ENCODE measurements at places on chromosomes 6 and 20. TPM values are rescaled to one million over a fixed set of nuclear protein-coding genes. Genes with fewer than 3 reads are reported as not detected.

ZC3H12D gene
- 37.4 TPM for total RNA-seq

NR2E1 gene
- not detected for total RNA-seq

PRICKLE4 gene
- total RNA-seq: not detected

EPPIN gene
- not detected for total RNA-seq

DNA sequence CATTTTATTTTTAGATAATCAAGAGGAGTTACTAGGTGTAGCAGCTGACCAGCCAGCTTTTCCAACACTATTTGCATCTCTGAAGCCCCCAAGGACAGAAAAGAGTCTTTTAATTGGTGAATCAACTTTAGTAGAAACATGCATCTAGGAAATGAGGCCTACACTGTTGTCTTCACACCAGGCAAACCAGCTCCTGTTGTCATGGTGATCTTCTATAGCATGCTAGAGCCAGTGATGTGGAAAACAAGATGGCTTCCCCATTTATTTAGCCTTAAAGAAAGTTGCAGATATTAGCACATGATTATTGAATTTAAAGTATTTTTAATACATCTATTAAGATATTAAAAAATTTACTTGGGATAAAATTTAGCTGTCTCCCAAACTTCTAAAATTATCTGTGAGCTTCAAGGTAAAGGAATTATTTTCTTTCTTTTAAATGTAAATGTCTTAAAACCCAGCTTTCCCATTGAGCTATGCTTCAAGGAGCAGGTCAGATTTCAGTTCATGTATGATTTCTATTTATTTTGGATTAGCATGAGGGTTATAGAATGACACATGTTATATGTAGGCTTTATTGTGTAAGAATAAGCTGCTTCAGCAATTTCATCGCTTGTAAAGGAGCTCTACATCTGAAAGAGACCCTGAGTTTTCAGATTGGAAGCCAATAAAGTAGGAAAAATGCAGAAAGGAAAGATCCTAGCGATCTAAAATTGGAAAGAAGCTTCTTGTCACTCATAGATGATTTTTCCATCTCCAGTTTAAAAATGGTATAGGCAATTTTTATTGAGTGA lies 564.9 kb upstream of the CITED2 start:
- no peaks in the 10 kb centered on the region for H3K27me3 ChIP-seq
- DNase-seq: no peak
- no peak overlapping the region for H3K4me3 ChIP-seq

- peaks cover 8% of the 10 kb centered on the region for H3K4me1 ChIP-seq
- H3K4me3 ChIP-seq: peak overlapping the region; percentile 64
- H3K36me3 ChIP-seq: no peaks in the 10 kb centered on the region
These were observed 558 bp downstream of the XKR7 start for GRCh38 chr20:31968291-31969126.

- peaks cover 19% of the 10 kb centered on the region for H3K4me1 ChIP-seq
- no peaks in the 10 kb centered on the region for H3K36me3 ChIP-seq
- H3K27me3 ChIP-seq: peaks cover 8% of the 10 kb centered on the region
- no peak for DNase-seq
- no peak overlapping the region for H3K27ac ChIP-seq
These were observed 5.1 kb upstream of the TMEM181 start for GRCh38 chr6:158554611-158555361.

DNA sequence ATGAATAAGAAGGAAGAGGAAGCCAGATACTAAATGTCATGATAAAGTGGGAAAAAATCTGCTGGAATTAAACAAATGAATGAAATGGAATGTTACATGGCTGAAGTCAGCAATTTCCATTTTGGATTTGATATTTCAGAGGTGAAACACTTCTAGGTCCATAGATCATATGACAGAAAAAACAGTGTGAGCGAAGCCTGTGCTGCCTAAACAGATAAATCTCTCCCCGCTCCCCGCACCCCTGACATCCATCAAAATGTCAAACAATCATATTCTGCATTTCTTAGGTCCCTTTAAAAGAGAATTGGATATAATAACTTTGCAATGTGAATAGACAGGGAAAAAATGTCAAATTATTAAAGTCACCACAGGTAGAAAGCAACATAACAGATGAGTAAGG lies 26.0 kb upstream of the TRDN start:
- H3K4me1 ChIP-seq: no peaks in the 10 kb centered on the region
- no peaks in the 10 kb centered on the region for H3K27me3 ChIP-seq
- DNase-seq: no peak
- no peaks in the 10 kb centered on the region for H3K36me3 ChIP-seq
- H3K27ac ChIP-seq: no peak overlapping the region

- no peaks in the 10 kb centered on the region for H3K36me3 ChIP-seq
- DNase-seq: no peak
- H3K4me3 ChIP-seq: no peak overlapping the region
- H3K27me3 ChIP-seq: no peaks in the 10 kb centered on the region
- H3K27ac ChIP-seq: no peak overlapping the region
These were observed 154.4 kb downstream of the DST start for GRCh38 chr6:56488281-56488680.

DNA sequence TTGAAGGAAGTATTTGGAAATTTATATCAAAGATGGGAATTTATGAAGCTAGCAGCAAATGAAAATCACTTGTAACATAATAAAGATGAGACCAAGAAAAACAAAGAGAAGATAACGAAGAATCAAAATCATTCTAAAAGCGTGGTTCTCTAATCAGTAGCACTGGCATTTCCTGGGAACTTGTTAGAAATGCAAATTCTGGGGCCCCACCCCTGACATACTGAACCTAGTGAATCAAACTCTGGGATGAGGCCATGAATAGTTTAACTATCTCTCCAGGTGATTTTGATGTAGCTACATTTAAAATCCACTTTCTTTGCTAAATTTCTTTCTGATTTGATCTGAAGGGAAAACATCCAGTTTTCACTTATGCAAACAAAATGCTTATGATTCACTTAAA lies 1075.6 kb downstream of the HACE1 start:
- H3K36me3 ChIP-seq: no peaks in the 10 kb centered on the region
- no peaks in the 10 kb centered on the region for H3K27me3 ChIP-seq
- DNase-seq: no peak
- H3K4me1 ChIP-seq: no peaks in the 10 kb centered on the region

Measured in activated CD4-positive, alpha-beta memory T cell treated with anti-CD3 and anti-CD28 coated beads, Interleukin-2, amount 10 ng/mL, durations not matched to agents 7 days and 5 days (primary cell).